ENCODE measurements at places on chromosomes 1 and 21.

DNA sequence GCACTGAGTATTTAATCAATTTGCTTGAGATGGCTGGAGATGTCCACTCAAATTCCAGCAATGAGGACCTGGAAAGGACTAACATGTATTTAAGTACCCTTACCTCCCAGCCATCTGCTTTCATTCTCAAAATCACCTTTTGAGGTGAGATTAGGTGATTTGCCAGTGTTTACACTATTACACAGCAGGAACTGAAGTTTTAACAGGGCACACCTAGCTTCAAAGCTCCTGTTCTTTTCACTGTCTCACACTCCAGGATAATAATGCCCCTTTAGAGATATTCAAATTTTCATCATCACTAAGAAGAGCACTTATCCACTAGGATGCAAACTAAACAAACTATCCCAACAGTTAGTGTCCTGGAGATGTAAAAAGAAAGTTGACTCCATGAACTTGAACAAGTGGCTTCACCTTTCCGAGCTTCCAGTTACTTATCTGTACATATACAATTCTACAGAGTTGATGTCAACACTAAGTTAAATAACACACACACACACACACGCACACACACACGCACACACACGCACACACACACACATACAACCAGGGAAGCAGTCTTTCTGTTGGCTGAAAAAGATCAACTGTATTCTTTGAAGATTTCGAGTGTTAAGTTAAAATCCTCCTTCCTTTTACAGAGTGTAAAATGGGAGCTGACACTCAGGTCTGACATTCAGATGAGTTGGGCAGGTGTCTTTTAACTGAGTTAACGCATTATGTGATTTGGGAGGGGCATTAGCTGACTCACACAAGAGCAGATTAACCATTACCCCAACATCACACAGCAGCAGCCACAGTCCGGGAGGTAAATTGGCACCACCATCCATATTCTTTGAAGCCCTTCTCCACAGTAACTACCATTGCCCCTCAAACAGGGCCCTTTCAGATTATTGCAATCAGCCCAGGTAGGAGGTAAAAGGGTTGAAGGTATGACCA, 15.5 kb upstream of the JAK1 start:
- DNase-seq, result no peak

- DNase-seq, result no peak
Observed at GRCh38 chr1:199936441-199936840, 91.1 kb upstream of the NR5A2 start.

DNA sequence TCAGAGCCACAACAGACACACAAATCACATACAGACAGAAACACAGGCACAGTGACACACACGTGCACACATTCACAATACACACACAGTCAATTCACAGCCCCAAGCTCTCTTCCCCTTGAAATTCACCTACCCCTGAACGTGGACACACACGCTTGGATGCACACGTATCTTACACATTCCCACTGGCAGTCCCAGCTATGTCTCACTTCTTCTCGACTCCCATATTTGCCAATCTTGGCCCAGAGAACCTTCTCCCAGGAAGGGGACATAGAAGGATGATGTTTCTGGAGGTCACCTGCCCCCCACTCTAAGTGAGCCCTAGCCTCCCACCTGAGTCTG, 1.6 kb downstream of the CRYBG2 start:
- DNase-seq, result no peak

DNA sequence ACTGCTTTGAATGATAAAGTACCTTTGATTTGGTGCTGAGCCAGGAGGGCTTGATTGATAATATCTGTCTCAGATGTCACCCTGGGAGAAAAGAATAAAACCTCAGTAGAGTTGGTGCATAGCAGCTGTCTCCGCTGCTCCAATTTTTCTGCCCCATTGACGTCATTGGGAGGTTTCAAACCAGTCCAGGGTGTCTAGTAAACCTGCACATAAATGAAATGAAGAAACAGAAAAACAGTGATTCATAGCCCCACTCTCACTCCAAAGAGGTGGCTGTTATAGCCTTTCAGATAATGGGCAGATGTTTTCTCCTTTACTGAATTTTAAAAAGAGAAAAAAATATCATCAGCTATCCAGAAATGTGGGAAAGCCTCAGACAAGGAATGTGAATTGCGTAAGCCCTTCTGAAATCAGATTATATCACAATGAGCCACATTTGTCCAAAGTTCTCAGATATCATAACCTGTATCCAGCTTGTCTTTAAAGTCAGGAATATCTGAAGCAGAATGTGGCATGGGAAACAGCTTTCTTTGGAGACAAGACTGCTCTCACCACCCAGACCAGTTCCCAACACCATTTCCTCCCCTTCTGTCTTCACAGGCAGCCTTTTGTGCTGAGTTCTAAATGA, 351.3 kb upstream of the SGIP1 start:
- no peak for DNase-seq

- no peak for DNase-seq
Observed at GRCh38 chr1:240362826-240363225, 249.1 kb downstream of the GREM2 start.

GRCh38 chr1:78005448-78005722, 646 bp downstream of the DNAJB4 start:
- DNase-seq, result no peak

DNA sequence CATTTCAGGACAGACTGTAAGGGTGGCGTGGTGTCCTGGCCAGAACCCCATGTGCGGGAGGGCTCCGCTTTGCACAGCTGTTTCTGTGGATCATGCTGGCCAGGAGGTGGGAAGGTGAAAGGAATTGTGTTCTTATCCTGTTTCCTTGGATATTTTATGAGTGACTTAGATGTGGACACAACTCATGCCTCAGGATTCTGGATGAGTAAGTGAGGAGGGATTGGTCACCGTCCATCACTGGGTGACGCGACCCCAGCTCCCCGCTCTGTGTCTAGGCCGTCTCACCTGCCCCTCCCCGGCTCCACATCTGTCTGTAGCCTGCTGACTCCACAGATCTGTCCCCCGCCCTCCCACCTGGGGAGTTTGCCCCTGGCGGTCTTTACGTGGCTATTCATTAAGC, 48.8 kb downstream of the PIK3CD start:
- DNase-seq, result no peak

GRCh38 chr1:224929335-224930237, at the start of gene DNAH14:
TSS of gene DNAH14 (plus strand) at chr1:224929675. CDS start at chr1:224952703, 23,028 bp downstream.
- peak; percentile 79 for DNase-seq

DNA sequence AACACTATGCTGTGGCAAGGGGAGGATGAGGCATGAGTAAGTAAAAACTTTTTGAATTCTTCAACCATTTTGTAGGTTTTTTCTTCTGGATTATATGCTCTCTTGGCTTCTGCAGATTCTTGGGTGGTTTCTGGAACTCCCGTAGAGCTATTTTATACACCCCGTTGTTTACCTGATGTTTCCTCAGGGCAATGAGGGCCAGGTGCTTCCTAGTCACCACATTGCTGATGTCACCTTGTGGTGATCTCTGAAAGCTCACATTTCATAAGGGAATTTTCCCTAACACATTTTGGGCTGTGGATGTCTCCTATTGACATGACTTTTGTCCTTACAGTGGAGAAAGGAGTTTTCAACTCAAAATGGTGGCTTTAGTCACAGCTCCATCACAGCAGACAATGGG, 356.6 kb downstream of the PLA2G4A start:
- DNase-seq, result no peak

DNA sequence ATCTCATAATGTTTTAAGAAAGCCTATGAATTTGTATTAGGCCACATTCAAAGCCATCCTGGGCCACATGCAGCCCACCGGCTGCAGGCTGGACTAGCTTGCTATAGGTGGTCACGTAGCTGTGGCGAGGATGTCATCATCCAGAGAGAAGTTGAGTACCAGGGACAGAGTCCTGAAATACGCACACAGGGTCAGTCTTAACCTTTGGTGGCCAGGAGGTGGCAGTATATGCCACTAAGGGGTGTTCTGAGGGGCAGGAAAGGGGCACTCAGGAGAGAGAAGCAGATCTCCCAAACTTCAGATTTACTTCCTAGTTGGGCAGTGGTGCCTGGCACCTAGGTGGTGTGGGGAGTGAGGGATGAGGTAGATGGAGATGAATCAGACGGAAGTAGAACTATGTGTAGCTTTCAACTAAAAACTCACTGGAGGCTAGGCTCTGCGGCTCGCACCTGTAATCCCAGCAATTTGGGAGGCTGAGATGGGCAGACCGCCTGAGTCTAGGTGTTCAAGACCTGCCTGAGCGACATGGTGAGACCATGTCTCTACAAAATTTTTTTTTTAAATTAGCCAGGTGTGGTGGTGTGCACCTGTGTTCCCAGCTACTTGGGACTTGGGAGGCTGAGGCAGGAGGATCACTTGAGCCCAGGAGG, 16.3 kb upstream of the CDK18 start:
- peak; percentile 85 for DNase-seq

DNA sequence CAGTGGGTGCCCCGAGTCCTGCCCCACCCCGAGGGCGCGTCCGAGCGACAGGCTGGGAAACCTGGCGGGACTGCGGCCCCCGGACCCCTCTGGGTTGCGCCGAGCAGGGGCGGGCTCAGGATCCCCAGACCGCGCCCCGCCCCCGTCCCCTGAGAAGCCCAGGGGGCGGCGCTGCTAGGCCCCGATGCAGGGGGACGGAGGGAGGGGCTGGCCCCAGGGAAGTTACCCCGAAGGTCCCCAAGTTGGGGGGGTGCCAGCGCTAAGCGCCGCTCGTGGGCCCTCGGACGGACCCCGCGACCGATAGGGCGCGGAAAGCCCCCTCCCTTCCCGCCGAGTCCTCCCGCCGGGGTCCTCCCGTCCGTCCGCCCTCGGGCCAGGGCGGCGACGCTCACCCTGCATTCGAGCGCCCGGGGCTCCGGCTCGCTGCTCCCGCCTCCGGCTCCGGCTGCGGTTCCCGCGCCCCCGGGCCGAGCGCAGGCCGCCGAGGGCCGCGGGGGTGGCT, 414 bp downstream of the GPR153 start:
- DNase-seq, result peak; percentile 45

- DNase-seq, result no peak
Observed at GRCh38 chr1:118995312-118996016, 7.3 kb upstream of the TBX15 start.

GRCh38 chr1:17091252-17091651, 28.0 kb downstream of the PADI2 start:
- DNase-seq, result no peak

GRCh38 chr1:205118752-205119151, 3.0 kb downstream of the RBBP5 start:
- DNase-seq, result no peak

- peak; percentile 83 for DNase-seq
Observed at GRCh38 chr1:1421147-1421906, at the start of gene ANKRD65. TSS of gene ANKRD65 (minus strand) at chr1:1421276. CDS start at chr1:1421005, 271 bp downstream.

DNA sequence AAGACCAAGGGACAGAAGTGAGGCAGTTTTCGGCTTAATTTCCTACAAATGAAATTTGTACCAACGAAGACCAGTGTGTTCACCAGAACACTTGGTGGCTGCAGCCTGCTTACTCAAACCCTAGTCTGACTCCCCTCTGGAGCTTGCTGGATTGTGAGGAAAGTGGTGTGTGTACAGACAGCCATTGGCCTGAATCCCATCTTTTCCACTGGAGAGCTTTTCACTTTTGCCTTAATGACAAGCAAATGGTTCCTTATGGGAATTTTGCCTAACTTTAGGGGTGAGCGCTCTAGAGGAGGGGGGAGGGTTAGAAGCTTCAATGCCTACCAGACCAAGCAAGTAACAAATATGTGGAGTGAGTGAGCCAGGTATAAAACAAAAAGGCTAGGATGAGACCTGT, 17.3 kb downstream of the METTL13 start:
- DNase-seq, result no peak

- no peak for DNase-seq
Observed at GRCh38 chr1:29889776-29890175, 653.5 kb downstream of the PTPRU start.

- DNase-seq, result peak; percentile 0
Observed at GRCh38 chr1:235401251-235401650, 34.0 kb downstream of the TBCE start.

GRCh38 chr1:31517301-31517700, 59.0 kb upstream of the TINAGL1 start:
- DNase-seq, result no peak

- DNase-seq, result no peak
Observed at GRCh38 chr1:23126801-23127200, 41.9 kb downstream of the LUZP1 start.

- DNase-seq, result no peak
Observed at GRCh38 chr1:192445241-192445640, 128.4 kb downstream of the RGS21 start.

GRCh38 chr1:219587801-219588561, 24.9 kb downstream of the ZC3H11B start:
- peak; percentile 62 for DNase-seq

DNA sequence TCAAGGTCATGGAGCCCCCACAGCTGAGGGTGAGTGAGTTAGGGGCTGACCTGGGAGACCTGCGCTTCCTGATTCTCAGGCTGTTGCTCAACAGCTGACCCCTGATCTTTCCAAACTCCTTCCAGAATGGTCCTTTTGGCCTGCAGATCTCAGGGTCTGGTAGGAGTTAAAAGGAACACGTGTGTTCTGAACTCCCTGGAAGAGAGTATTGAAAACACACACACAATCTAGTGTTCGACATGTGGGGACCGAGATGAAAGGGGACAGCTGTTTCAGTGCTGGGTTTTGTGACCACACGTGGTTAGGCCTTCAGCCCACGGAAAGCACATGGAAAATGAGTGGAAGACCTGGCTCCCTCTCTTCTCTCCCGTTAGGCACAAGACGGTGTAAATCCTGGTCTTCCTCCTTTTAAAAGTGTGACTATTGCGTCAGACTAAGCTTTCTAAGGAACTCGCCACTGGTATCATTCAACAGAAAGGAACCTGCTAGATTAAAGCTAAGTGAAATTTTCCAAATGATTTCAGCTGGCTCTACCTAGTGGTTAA, 49.6 kb downstream of the RUNX1 start:
- no peak for DNase-seq

- DNase-seq, result peak; percentile 43
Observed at GRCh38 chr1:236063919-236064673, 794 bp downstream of the NID1 start.

GRCh38 chr1:45621501-45621836, 2.4 kb downstream of the CCDC17 start:
- DNase-seq, result no peak

DNA sequence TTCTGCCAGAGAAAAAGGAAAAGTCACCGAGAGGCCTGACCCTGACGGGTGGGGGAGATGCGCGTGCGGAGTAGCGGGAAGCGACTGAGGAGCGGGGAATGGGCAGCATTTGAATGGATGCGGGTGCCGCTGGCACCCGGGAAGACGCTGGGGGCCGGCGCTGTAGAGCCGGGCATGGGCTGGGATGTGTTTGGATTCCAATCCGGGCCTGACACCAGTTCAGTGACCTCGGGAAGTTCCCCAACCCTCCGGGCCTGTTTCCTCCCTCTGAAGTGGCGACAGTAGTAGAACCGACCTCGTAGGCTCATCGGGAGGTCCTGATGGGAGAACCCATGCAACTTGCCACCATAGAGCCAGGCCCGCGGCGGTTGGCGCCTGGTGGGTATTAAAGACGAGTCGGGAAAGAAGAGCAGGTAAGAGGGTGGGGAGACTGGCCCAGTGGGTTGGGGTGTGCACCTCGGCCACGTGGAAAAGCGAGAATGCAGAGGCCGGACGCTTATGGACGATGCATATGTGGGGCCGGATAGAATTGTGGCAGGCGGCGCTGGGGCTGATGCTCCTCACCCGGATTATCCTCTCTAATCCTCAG, 642 bp upstream of the SLC16A1 start:
- DNase-seq, result peak; percentile 71
